ENCODE measurements at places on chromosomes 1 and 21.

DNA sequence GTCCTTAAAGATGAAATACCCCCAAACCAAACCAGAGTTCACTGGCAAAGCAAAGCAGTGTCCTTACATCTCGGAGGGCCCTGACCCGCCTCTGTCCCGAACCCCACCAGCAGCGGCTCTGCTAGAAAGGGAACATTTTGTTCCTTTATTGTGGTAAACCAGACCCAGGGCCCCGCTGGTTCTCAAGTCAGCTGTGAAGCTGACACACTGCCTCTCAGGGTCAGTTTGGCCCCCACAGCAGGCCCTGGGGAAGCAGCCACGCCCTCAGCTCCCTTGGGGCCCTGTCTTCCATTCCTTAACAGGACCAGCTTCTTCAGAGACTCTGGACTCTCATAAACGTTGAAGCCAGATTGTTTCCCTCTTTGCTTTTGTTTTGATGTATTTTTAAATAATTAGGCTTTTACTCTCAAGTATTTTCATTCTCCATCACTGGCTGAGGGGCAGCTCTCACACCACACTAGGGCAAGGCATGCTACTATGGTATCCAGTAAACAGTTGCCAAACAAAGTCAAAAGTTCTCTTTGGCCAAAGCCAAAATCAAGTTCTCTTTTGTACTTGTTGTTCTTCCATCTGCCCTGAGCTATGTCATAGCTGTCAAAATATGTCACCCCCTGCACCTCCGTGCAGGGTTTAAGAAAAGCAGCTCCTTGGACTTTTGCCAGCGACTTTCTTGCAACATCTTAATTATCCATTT is 61.1 kb upstream of the ANGPTL1 start:
- peak; percentile 81 for DNase-seq

GRCh38 chr1:186187601-186188000 is 187.5 kb downstream of the TPR start:
- DNase-seq = no peak

DNA sequence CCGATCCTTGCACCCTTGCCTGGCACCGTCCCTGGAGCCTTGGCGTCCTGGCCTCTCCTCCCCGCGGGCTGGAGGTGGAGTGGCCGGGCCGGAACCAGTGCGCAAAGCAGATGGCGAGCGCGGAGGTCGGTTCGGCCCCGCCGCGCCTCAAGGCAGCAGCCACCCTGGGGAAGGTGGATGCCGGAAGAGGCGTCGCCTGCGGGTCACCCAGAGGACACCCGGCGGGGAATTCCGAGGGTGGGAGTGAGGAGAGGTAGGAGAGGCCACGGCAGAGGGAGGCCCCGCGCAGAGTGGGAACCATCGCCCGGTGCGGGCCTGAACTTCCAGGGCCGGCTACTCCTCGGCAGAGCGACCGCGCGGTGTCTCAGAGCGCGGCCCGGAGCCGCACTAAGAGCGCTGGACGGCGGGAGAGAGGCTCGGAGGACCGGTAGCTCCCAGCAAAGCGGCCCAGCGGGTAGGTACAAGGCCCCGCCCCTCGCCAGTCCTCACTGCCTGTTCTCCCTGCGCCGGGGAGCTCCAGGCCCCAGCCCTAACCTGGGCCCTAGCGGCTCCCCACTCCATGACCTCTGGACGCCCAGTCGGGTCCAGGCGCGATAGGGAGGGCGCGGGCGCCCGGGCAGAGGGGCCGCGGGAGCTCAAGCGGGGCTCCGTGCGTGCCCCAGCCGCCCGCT is at the start of gene RNF207:
TSS of gene RNF207 (plus strand) at position 271 of the 671 bp plus-strand sequence. CDS start 417 bp downstream, outside the sequence.
- peak; percentile 75 for DNase-seq

- no peak for DNase-seq
Observed at GRCh38 chr1:221241592-221241991, 362.3 kb downstream of the HLX start.

GRCh38 chr1:230299191-230300006 is 126.7 kb downstream of the PGBD5 start:
- DNase-seq = no peak

DNA sequence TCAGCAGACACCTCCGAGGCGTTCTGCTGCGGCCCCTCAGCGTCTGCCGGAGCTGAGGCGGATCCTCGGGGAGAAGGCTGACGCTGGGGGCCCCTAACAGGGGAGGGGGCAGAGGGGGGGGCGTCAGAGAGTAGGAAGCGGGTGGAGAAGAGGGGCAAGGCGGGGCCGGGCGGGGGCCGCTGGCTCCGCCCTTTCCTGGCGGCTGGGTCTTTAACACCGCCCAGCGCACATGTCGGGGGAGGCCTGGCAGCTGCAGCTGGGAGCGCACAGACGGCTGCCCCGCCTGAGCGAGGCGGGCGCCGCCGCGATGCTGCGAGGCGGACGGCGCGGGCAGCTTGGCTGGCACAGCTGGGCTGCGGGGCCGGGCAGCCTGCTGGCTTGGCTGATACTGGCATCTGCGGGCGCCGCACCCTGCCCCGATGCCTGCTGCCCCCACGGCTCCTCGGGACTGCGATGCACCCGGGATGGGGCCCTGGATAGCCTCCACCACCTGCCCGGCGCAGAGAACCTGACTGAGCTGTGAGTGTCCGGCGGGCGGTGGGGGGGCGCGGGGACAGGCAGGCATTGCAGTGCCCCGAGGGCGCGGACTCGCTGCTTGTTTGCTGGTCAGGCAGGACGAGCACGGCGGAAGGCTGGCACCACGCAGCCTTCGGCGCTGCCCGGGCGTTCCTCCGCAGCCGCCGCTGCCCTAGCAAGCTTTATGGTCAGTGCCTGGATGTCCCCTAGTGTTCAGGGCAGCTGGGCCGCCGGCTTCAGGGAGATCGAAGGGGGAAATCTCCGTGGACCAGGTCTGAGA is at the start of gene NTRK1:
TSS of gene NTRK1 (plus strand) at position 238 of the 796 bp plus-strand sequence. CDS start at position 308, 70 bp downstream.
- DNase-seq = peak; percentile 31

- DNase-seq = no peak
Observed at GRCh38 chr1:115771094-115771846, 2.8 kb upstream of the CASQ2 start.

GRCh38 chr1:113147073-113147625 is 74.2 kb downstream of the LRIG2 start:
- no peak for DNase-seq

DNA sequence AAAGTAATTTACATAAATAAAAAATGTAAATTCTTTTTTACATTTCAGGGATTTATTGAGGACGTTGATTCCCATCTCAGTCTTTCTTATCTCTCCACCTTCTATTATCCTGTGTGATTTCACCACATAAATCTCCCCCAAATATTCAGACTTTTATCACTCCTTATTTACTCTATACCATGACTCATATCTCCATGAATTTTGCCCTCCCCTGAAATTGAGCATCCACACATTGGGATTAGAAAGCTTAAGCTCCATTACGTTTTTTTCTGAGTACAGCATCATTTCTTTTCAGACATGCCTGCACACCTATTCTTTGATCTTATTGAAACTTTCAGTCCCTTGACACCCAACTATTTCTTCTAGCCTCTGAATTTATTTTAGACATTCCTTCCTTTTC is 111.2 kb downstream of the IFI44 start:
- no peak for DNase-seq

DNA sequence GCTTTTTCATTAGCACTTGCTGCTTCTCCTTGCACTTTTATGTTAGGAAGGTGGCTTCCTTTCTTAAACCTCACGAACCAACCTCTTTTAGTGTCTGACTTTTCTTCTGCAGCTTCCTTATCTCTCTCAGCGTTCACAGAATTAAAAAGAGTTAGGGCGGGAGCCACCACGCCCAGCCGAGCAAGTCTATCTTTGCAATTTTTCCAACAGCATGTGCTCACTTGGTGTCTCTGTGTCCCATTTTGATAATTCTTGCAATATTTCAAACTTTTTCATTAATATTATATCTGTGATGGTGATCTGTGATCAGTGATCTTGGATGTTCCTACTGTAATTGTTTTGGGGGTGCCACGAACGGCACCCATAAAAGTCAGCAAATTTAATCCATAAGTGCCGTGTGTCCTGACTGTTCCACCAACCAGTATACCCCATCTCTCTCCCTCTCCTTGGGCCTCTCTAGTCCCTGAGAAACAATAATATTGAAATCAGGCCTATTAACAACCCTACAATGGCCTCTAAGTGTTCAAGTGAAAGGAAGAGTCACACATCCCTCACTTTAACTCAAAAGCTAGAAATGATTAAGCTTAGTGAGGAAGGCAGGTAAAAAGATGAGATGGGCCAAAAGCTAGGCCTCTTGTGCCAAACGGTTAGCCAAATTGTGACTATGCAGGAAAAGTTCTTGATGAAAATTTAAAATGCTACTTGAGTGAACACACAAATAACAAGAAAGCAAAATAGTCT is 15.9 kb upstream of the ITPKB start:
- DNase-seq = no peak

DNA sequence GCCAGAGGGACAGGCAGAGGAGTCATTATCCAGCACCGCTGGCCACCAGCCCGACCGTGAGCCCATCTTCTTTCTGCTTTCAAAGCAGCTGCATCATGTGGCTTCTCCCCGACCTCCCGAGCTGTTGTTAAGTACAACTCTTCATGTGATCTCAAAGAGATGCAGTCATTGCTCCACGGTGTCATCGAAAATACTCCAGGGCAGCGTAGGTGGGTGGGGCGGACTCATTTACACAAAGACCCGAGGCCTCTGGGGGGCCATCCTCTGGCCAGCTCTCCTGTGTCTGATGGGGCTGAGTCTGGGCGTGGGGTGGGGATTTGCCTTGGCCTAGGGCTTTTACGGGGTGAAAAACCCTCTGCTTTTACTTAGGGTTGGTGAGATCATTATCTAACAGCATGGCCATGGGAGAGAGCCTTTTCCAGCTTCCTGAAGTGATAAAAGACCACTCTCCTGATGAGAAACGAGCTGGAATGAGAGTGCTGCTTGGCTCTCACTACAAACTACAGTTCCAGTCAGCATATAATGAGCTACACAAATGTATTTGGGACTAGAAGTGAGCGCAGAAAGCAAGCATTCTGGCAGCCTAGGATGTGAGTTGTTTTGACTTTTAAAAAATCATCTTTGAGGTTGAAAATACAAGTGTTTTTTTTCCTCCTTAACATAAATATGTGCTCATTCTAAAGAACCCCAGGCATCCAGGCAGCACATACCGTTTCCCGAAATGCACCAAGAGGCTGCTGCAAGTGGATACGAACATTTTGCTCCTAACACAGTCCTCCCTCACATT is 165.0 kb downstream of the RHOU start:
- DNase-seq = peak; percentile 22

- no peak for DNase-seq
Observed at GRCh38 chr1:204591473-204592090, 75.4 kb downstream of the MDM4 start.

DNA sequence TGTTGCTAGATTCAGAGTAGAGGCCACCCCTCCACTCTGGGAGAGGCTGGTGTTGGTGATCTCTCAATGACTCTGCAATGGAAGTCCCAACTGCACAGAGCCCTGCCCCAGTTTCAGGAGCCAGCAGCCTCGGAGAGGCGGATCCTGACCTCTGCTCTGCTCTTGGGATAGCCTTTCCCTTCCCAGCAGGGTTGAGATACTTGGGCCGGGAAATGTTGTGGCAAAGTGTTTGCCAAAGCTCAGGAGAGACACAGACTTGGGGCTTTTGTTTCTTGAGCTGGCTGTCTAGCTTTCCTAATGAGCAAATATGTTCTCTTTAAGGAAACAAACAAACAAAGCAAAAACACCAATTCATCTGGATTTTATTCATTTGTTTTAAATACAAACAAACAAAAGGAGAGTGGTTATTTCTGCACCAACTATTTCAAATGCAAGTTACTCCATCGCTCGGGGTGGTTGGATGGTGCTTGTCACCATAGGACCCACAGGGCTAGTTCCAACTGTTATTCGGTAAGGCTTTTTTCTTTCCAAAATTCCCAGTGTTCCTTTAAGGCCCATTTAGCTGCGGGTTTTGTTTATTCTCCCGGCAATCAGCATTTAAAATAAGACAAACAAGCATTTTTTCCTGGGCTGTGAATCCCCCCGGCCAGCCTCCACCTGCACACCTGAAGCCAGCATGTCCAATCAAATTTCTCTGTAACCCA is 193.9 kb upstream of the LMO4 start:
- no peak for DNase-seq

- DNase-seq = no peak
Observed at GRCh38 chr1:213541641-213542040, 446.1 kb upstream of the PROX1 start.

GRCh38 chr1:92306020-92306419 is 7.2 kb downstream of the RPAP2 start:
- DNase-seq = no peak

- DNase-seq = peak; percentile 33
Observed at GRCh38 chr1:61426254-61426653, 298.7 kb downstream of the TM2D1 start.

GRCh38 chr1:116966791-116967190 is 34.8 kb upstream of the CD101 start:
- no peak for DNase-seq

GRCh38 chr1:233182587-233182986 is 112.9 kb downstream of the PCNX2 start:
- no peak for DNase-seq

GRCh38 chr1:99786751-99787501 is 20.5 kb upstream of the FRRS1 start:
- no peak for DNase-seq

DNA sequence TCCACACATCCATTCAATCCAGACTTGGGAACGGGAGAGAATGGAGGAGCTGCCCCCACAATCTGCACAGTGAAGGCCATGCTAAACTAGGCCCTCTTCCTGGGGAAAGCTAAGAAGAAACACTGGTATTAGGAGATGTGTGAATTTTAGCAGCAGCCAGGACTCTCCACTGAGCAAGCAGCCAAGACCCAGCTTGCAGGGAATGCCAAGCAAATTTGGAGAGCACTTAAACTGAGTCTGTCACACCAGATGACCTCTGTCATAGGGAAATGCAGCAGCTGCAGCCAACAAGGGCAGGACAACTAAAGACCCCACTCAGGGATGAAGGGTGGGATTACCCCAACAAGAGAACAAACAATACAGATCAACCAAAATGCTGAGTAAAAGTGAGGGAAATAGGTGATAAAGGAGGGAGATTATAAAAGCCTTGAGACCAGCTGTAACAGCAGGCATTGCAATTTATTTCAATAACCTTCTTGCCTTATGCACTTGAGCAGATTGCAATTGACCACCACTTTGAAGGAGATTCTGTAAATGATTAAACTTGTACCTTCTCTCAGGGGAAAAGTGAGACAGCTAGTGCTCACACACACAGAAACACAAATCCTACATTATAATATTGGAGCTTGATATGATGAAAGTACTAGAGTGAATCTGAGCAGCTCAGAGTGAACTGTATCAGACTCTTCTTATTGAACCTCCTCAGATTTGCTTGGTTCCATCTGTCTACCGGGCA is 2.5 kb upstream of the CLCA1 start:
- DNase-seq = no peak

DNA sequence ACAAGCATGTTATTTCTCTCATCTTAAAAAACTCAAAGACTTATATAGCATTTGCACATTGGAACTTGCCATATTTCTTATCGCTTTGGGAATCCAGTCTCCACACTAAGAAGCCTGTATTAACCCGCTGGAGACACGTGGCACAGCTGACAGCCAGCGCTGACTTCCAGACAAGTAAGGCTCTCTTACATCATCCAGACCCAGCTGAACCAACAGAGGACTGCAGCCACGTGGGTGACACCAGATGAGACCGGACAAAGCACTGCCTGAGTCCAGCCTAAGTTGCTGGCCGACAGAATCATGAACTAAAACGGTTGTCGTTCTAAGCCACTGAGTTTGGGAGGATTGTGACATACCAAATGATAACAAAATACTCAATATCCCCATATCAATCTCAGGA is 6.3 kb upstream of the CD247 start:
- DNase-seq = no peak
